ENCODE measurements at places on chromosomes 7 and 10.

DNA sequence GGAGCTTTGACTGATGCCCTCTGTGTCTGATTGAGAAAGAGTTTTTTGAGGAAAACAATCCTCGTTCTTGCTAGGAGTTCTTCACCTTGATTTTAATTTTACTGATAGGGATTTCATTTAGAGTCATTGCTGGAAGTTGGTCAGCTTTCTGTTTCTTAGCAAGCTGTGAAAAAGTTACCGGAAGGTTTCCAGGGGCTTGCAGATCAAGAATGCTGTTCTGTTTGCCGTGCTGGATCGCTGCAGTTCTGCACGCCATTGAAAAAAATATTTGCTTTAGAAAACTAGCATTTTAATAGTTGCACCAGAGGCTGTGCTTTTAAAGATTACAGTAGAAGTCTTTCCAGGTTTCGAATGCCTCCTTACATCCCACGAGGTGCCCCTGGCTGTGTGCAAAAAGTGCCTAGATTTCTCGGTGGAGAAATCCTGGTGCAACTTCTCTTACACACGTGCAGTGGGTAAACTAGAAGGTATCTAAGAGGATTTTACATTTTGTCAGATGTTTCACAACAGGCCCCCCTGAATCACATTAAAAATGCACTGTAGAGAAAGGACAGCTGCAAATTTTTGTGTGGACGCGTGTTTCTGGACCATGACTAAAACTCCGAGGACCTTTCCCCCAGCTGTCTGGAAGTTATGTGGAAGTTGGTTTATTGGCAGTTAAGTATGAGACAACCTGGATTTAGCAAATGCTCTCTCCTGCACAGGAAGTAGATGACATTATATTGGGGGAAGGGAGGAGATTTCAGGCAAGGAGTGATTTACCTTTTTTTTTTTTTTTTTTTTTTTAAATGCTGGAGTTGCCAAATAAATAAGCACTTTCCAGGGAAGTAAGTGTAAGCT, 5.8 kb downstream of the TCF7L2 start:
- DNase-seq, result no peak

DNA sequence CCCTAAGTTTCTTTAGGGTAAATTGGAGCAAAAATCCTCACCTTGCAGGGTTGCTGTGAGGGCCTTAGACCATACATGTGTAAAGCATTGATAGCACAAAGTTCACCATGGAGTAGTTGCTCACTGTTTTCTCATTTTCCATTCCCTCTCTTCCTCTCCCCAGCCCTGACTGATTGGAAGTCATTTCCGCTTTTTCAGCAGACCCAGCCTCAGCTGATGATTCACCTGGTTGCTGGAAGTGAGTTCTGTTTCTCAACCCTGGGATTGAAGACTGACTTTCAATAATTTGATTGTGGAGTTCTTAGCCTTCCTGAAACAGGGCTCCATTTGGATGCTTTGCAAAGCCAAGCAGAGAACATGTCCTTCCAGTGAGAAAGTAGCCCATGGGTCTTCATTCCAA, 107.0 kb downstream of the PLXNA4 start:
- no peak for DNase-seq

GRCh38 chr7:77765906-77766800, 32.1 kb downstream of the TMEM60 start:
- DNase-seq, result no peak

- no peak for DNase-seq
Observed at GRCh38 chr7:144525956-144526355, 122.5 kb upstream of the NOBOX start.

DNA sequence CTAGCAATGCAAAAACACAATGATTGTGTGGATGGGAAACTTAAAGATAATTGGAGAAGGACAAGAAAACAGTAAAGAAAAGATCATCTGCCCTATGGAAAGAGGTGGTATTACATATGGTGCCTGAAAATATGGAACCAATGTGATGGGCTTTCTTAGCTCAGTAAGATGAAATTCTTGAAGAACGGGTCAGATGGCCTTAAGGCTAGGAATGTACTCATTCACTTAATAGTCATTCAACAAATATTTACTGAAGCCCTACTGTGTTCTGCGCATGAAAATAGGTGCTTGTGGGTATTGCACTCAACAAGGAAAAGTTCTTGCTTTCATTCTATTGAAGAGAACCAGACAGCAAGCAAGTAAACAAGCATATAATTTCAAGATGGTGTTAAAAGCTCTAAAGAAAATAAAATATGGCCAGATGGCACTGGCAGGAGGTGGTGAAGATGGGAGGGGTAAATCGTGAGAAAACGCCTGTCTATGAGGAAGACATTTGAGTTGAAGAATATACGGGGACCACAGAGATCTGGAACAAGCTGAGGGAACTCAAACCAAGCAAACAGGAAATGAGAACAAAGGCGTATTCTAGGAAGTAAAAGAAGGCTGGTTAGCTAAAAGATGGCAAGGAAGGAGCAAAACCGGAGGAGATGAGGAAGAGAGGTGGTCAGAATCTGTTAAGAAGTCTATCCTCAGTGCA, 179.7 kb downstream of the ANK3 start:
- DNase-seq, result no peak

- no peak for DNase-seq
Observed at GRCh38 chr10:44873160-44873559, 38.0 kb upstream of the TMEM72 start.

- DNase-seq, result no peak
Observed at GRCh38 chr10:50600286-50600685, 23.5 kb downstream of the SGMS1 start.

DNA sequence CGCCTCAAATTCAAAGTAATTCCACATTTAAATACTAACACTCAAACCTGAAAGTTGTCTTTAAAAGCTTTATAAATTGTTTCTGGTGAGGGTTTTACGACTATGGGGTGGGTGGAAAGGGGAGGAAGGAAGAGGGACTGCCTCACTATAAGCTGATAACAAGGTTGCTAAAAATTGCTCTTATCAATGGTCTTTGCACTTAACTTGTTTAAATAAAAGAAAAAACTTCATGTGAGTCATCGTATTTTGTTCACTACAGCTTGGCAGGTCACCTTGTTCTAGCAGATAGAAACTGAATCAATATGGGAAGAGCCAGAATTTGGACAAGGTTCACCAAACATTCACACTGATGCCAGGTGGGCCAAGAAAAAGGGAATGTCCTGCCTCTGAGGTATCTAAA, 129.2 kb downstream of the TES start:
- DNase-seq, result no peak

DNA sequence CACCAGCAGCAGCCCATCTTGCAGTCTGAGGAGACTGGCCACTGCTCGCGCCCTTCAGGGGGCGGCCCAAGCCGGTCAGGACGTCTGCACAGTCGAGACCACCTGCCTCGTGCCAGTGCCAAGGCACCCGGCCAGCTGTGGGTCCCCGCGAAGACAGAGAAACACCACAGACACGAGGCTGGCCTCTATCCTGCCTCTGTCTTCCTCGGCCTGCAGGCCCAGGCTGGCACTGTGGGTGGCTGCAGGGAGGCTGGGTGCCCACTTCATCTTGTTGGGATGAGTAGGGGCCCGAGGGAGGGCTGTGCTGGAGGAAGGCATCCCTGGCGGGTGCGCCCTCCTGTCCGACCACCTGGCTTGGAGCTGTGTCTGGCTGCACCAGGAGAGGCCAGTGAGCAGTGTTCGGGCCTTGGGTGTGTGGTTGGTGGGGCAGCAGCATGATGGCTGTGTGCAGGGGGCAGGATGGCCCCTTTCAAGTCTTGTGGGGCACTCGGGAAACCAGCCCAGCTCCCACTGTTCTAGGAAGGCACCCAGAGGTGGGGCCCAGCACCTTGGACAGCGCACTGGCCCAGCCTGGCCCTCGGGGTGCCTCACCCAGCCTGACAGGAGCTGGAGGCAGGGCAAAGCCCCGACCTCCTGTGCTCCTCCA, 7.3 kb downstream of the DPYSL4 start:
- DNase-seq, result no peak

- no peak for DNase-seq
Observed at GRCh38 chr7:97847791-97848190, 24.4 kb downstream of the ASNS start.

- DNase-seq, result no peak
Observed at GRCh38 chr7:152851326-152851725, 91.8 kb downstream of the ACTR3B start.

- DNase-seq, result peak; percentile 66
Observed at GRCh38 chr10:5775685-5776084, 37.5 kb downstream of the GDI2 start.

DNA sequence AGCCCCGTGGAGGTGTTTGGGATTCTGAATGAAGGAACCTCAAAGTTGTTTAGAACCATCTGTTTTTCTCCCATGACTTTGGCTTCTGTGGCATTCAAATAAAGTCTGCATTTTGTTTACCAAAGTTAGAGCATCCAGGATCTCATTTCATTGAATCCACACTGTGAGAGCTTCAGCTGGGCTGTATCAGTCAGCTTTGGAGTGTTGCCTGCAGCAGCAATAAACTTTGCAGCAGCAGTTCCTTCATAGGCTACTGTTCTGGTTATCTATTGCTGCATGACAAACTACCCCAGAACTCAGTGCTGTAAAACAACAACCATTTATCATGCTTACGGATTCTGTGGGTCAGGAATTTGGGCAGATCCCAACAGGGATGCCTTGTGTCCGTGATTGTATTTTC, 1575.2 kb upstream of the LRRTM3 start:
- no peak for DNase-seq

- DNase-seq, result no peak
Observed at GRCh38 chr7:90945104-90945787, 319.0 kb upstream of the FZD1 start.
